ENCODE measurements at places on chromosomes 5 and 9.

DNA sequence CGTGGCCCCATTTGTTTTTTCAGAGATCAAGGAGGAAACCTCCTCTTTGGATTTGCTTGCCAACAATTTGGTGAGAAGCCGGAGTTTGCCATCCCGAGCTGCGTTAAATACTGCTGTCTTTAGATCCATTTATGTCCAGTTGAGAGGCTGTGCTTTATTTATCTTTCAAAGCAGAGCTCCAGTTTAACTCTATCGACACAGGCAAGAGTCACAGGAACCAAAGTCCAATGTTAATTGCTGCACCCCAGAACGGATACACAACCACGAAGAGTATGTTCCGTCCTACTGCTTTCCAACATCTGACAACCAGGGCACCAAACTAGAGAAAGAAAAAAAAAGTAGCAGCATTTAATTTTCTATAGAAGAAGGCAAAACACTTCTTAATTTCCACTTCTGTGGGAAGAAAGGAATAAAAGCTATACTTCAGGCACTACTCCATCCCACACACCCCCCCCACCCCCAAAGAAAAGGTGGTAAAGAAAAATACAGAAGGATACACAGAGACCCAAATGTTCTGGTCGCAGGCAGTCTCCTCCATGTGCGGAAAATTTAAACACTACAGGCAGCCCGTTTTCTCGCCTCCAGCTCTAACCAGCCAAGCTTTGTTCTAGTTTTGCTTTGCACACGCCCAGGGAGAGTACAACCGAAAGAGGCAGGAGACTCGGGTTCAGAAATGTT lies 1.1 kb downstream of the FEM1C start:
- DNase-seq = peak; percentile 58

DNA sequence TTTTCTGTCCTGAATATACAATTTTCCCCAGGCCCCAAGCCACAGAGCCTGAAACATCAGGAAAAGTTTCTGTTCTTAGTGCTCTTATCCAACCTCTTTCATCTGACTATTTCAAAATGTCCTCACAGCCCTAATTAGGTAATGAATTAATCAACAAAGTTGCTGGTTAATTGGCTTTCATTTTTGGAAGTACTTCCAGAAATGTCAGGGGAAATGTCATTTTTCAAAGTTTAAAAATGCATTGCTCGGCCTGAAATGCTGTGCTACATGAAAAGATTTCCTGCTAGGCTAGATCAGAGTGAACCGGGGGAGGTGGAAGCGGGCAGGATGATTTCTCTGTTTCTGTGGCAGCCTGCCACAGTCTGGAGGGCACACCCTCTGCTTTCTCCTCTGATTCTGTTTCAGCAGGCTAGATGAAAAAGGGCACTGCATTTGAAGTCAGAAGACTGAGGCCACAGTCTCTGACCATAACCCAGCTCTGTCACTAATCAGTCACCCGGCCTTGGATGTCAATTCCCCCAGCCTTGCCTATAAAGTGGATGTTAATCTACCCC lies 55.9 kb upstream of the BARX1 start:
- no peak for DNase-seq

DNA sequence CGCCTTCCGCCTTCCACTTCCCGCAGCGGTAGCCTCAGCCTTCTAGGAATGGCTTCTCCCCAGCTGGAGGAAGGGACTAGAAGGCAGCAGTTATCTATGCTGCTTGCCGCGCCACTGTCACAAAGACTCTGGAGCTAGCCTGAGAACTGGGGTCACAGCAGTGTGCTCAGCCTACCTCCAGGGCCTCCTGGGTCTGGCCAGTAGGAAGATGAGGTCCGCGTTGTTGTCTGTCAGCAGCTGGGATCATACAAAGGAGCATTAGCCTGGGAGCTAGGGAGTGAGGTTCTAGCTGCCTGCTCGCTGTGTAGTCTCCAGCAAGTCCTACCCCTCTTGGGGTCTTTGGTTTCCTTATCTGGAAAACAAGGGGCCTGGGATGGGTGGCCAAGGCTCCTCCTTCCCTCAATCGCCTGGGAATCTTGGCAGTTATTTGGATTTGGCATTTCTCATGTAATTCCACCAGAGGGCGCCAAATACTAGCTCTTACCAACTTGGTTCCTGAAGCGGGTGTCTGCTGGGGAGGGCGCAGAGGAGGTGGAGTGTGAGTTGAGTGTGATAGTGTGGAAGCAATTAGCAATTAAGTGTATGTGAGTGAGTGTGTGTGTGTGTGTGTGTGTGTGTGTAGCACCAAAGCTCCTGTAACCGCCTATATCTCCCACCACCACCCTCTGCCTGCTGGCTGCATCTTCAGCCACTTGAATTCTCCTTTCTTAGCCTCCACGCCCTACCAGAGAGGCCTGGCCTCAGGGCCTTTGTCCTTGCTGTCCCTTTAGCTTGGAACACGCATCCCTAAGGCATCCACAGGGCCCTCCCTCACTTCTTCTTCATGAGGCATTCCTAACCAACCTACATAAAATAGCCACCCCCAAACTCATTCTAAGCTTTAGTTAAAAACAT lies 97.1 kb downstream of the ENTREP1 start:
- DNase-seq = peak; percentile 68

GRCh38 chr5:123928401-123928800 lies 416.4 kb downstream of the CSNK1G3 start:
- DNase-seq = no peak

GRCh38 chr9:78046112-78046511 lies 14.5 kb upstream of the GNAQ start:
- DNase-seq = no peak

DNA sequence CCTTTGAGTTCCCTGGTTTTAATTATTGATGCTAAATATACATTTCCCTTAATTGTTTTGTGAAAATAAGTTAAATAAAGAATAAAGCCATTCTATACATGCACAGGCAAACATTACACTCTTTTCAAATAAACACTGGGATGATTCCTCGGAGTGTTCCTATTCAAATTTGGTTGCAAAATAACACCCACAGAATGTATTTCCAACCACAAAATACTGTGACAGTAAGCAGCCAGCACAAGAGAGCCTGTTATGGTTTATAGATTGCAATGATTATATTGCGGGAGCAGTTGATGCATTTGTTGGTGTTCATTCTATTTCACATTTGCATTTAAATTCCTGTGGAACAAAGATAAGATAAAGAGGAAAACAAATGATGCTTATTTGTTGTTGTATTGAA lies 632.6 kb upstream of the WWC1 start:
- no peak for DNase-seq

GRCh38 chr5:27403243-27403882 lies 365.0 kb upstream of the CDH9 start:
- DNase-seq = no peak

DNA sequence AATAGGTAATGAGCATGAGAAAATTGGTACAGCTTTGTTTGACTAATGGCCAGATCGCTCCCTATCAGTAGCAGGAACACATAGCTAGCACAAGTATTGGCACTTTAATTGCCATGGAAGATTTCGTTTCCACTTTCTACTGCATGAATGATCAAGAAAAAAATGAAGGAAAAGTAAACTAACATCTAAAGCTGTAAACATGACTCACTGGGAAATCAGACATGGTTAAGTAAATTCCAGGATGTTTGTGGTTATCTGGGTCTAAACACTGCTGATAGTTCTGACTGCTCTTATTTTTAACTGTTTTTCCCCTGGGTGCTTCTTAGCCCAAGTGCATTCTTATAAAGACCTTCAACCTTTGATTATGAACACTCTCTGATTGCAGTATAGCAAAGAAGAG lies 388.9 kb downstream of the NR2F1-AS1 start:
- DNase-seq = no peak

DNA sequence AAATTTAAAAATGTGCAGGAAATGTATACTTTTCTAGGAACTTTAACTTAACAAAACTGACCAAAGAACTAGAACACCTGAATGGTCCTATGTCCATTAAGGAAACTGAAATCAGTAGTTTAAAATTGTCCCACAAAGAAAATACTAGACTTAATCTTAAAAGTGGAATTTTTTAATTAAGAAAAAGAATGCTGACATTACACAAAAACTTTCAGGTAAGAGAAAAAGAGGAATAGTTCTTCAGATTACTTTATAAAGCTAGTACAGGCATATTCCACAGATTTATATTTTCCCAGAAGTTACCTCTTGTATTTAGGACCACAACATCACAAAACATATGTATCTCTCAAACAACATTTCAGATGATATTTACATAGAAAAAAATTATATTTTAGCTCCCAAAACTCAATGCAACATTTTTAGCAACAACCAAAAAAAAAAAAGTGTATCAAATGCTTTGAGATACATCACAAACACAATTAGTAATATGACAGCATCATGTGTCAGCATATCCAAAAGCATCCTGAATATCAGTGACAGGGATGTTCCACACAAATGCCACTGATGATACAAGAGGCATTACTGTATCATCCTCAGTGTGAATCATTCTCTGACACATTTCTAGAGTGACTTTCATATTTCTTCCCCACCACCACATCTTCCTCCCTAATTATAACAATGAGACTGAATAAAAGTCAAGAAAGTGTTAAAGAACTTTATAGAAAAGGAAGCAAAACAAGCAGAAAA lies 264.0 kb downstream of the EPB41L4A start:
- DNase-seq = no peak

DNA sequence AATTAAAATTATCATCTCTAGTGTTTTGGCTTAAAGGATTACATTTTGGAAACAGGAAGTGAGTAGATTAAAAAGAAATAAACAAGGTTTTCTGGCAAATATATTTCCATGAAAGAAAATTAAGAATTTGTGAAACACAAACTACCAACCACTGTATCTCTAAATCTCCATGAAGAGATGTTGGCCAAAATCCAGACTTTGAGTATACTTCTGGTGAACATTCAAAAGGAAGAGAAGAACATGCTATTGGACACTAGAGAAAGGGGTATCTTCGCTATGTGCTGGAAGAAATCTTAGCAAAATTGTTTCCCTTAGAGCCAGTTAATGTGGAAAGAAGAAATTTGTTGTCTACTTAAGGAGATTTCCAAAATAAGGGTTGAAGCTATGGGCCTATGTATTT lies 710.4 kb upstream of the CTNND2 start:
- no peak for DNase-seq

- DNase-seq = no peak
Observed at GRCh38 chr5:115469904-115470516, 74.6 kb downstream of the FEM1C start.

DNA sequence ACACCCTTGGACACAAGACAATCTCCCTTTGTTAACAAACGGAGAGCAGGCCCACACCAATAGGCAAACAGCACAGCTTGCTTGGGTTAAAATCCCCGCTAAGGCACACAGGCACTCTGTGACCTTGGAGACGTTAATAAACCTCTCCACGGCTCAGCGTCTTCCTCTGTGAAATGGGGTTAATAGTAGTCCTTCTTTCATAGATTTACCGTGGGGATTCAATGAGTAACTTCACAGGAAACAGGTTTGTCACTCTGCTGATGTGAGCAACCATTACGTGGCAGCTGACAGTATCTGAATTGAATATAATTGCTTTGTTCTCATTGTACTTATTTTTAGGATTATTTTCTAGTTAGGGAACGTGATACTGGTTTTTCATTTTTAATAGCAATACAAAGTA lies 65.2 kb upstream of the ADRA1B start:
- no peak for DNase-seq

- no peak for DNase-seq
Observed at GRCh38 chr5:148563021-148563420, 91.3 kb downstream of the HTR4 start.

- DNase-seq = peak; percentile 67
Observed at GRCh38 chr5:106843812-106844416, 826.8 kb downstream of the EFNA5 start.

DNA sequence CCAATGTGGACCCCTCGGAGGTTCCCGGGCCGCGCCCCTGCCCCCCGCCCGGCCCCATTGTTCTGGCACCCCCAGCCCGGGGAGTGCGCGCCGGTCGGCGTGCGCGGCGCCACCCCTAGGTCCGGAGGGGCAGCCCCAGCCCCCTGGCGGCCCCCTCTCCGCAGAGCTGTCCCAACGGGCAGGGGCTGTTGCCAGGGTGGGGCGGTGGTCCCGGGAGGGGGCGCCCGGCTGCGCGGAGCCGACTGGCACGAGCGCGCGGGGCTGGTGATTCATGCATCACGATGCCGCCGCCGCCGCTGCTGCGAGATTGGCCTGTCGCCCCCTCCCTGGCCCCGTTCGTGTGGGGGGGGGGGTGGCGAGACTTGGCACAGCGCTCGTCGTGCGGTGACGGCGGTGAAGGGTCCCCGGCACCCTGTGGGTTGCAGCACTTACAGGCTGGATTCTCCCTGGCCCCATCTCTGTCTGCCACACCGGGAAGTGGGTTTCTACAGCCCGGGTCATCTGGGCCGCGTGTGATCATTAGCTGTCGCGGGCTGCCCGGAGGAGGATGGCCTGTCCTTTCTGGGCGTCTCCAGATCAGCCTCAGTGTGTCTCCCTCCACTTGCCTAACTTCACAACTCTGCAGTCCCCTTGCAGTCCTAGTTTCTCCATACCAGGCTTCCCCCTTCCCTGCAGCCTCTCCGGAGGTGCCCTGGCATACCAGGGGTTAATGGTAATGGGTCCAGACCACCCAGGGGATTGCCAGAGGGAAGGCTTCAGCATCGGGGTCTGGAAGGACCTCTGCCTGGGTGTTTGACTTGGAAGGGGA lies 858 bp downstream of the NCS1 start:
- DNase-seq = no peak

DNA sequence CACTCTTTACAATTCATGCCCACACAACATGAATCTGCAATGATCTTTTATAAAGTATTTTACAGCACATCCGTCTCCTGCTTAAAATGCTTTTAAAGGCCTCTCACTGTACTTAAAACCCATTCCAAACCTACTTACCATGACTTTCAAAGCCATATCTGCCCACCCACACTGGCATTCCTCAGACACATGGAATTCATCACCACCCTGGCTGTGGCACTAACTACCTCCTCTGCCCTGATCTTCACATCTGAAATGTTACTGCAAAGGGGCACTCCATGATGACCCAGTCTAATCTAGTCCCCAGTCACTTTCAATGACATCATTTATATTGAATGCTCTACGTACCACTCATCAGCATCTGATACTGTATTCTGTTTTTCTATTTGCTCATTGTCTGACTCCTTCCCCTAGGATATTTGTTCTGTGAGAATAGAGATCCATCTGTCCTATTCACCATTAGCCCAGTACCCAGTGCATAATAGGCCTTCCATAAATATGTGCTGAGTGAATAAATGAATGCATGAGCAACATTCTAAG lies 193.2 kb upstream of the KIF2A start:
- DNase-seq = peak; percentile 31

DNA sequence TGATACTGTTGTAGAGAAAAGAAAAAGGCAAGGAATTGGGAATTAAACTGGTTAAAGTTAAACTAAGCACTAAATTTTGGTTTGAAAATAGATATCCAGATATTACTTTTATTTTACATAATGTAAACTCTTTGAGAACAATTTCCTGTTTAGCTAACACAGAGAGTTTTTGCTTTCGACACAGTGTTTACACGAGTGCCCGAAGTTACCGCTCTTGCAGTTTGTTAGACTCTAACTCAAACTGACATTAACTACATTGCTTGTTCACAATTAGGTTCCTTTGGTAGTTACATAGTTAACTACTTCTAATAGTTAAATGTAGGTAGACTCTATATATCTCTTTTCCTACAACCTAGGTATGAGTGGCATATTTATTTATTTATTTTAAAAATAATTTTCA lies 117.1 kb upstream of the CHD1 start:
- no peak for DNase-seq

- no peak for DNase-seq
Observed at GRCh38 chr9:36832164-36832795, 201.8 kb downstream of the PAX5 start.

Measured in A673 (cell line).